Neural crest cell (in vitro differentiated cells): ENCODE measurements at places on chromosomes 12 and 14. TPM values are rescaled to one million over a fixed set of nuclear protein-coding genes. Genes with fewer than 3 reads are reported as not detected.
A peak's percentile ranks its signal among the peaks of the same experiment; 100 is the strongest.

Gene DEPDC4
- 3.5 and 4.1 TPM in 2 replicates for total RNA-seq

Gene CCDC175
- total RNA-seq, result 0.19 and 0.25 TPM in 2 replicates

DNA sequence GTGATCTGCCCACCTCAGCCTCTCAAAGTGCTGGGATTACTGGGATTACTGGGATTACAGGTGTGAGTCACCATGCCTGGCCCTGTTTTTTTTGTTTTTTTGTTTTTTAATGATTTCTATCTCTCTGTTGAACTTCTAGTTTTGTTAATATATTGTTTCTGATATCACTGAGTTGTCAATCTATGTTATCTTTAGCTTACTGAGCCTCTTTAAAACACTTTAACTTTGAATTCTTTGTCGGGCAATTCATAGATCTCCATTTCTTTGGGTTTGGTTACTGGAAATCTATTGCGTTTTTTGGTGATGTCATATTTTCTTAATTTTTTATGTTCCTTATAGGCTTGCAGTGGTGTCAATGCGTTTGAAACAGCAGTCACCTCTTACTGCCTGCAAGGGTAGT, 9.2 kb upstream of the KLRG1 start:
- no peak for DNase-seq

DNA sequence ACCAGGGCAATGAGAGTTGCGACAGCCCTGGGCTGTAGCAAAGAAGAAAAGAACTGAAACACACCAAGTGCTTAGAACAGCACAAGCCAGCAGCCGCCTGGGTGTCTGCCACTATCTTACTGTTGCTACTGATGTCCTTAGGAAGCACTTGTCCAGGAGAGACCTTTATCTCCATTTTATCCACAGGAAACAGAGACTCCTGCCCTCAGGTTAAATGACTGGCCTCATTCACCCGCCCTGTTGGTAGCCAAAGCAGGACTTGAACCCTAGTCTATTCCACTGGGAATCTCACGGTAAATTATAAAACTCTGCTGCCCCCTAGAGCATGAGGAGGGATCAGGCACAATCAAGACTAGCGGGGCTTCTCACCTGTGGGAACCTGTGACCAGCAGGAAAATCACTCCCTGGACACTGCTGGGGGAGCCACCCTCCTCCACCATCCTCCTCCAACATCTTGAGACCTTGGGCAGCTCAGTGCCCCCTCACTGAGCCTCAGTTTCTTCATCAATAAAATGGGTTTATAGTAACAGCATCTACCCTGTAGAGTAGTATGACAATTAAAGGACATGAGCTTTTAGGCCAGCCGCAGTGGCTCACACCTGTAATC, 20.5 kb upstream of the TESC start:
- peak; percentile 20 for DNase-seq
